ENCODE measurements at places on chromosomes 2 and 18.

GRCh38 chr18:40529478-40529877, 1425.6 kb upstream of the PIK3C3 start:
- no peak for DNase-seq

DNA sequence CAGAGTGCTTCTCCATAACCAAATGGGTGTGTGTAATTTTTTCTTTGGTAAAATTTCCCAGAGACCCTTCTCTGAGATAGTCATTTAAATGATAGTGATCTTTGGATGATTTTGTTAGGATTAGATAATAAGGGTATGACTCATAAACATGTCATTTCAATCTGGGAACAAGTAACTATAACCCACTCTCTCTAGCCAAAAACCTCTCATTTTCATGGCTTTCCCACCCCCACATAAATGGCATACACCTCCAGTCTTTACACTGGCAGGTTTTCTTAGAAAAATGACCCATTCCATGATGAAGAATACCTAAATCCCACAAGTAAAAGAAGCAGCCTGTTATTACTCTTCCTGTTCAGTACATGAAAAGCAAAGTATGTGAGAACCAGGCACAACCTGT, 572.0 kb upstream of the ZEB2 start:
- no peak for DNase-seq

DNA sequence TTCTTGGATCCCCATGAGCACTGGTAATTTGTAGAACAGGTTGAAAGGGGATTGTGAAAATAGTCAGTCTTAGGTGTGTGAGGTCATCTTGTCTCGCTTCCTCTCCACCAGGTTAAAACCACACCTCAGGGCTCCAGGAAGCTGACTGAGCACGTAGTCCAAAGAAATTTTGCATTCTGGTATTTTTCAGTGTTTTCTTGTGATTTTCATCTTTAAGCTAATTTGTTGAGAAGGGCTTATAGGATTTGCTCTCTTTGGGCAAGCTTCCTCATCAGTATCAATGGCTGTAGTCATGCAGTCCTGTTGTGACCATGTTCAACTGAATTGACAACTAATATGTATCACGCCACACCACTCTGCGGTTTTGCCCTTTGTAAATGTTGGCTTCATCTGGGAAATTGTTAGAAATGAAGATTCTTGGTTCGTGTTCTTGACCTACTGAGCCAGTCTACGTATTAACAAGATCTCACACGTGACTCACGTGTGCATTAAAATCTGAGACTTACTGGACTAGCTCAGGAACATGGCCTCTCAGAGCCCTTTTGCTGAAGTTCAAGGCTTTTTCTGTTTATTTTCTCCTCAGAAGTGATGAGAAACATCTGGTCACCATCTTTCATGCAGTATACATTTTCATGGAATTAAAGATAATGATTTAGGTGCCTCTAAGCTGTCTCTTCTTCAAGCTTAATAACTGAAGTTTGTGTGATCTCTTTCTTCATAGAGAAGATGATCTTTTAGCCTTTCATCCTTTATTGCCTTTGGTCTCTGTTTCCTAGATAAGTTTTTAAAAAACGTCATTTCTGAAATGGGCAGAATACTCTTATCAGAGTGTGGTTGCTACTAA, 32.8 kb downstream of the FMNL2 start:
- DNase-seq, result no peak

DNA sequence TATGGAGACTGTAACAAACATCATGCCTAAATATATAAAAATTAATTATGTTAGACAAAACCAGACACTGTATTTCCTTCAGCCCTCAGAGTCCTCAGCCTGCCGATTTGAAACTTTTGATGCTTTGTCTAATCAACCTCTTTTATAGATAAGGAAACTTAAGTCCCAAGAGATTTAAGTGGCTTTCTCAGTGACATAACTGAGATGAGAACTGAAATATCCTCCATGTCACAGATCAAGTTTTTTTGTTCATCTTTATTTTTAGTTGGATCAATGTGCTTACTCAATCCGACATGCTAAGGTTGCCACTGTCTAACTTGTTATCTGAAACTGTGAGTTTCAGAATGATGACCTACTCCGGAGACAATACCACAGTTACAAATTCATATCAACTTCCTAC, 72.3 kb downstream of the BARD1 start:
- DNase-seq, result no peak

DNA sequence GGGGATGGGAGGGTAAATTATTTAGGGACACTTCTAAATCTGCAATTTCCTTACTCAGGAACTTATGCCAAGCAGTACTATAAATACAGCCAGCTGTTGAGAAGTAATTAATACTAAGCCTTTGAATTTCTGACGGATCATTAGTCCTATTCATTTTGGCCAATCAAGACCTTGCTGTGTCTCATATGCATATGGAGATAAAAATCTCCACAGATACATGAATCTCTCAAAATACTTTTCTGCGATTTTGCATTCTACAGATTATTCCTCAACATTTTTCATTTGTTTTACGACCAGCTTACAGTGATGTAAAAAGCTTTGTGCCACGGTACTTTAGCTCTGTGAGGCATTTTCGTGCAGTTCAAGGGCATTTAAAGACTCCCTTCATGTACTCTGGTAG, 16.7 kb downstream of the LANCL1 start:
- DNase-seq, result no peak

DNA sequence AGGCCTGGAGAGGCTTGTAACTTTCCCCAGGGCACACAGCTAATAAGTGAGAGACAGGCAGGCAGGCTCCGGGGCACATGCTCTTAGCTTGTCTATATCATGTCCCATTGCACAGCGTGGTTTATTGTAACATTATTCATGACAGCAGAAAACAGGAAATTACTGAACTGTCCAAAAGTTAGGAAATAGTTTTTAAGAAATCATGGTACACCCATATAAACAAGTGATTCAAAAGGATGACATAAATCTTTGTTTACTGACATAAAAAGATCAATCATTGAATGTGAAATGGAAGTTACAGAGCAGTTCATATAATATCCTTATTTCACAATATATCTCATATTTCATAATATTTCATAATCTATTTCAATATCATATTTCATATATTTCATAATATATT, 34.3 kb upstream of the TXNDC2 start:
- DNase-seq, result no peak

DNA sequence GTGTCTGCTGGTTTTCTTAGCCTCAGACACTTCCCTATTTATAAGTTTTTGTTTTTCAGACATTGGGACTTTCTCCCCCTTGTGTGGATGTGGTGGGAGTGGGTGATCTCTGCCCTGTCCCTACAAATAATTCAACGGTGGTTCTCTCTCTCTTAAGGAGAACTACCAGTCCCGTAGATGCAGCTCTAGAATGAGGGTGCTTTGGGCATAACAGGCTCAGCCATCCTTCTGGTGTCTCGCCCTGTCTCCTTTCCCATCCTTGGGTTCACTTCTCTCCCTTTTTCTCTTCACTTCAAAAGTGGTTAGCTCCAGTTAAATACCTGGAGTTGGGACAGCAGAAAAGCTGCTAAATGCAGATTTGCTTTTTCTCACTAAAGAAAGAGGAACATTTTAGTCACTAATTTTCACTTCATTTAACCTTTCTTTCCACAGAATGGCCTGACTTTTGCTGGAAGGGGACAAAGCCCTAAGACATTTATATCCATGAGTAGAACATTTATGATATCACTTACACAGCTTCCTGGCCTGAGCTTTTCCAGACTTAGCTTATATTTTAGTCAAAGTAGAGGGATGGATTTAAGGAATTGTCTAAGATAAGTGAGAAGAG, 121.2 kb upstream of the CXCR4 start:
- DNase-seq, result no peak

DNA sequence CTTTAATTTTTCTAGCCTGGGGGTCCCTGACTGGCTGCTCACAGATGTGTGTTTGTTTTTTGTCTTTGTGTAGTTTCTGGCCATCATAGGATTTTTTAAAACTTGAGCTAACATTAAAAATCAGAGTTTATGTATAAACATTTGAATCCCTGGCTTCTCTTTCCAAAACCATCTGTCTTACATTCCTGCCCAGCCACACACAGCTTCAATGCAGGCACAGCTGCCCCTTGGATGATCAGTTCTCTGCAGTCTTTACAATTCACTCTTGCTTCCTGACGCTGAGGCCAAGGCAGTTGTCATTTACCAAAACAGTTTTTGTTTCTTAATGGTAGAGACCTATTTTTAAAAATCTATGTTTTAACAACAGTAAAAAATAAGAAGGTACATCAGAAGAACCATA, 169.2 kb upstream of the LRRTM1 start:
- no peak for DNase-seq

- no peak for DNase-seq
Observed at GRCh38 chr2:8500124-8501054, 181.5 kb upstream of the ID2 start.

GRCh38 chr2:191499050-191499449, 178.9 kb upstream of the NABP1 start:
- no peak for DNase-seq

- DNase-seq, result no peak
Observed at GRCh38 chr2:26982102-26982742, 11.8 kb downstream of the MAPRE3 start.

GRCh38 chr2:159551806-159552205, 64.5 kb downstream of the BAZ2B start:
- no peak for DNase-seq

- no peak for DNase-seq
Observed at GRCh38 chr2:40287195-40287594, 164.7 kb downstream of the SLC8A1 start.

DNA sequence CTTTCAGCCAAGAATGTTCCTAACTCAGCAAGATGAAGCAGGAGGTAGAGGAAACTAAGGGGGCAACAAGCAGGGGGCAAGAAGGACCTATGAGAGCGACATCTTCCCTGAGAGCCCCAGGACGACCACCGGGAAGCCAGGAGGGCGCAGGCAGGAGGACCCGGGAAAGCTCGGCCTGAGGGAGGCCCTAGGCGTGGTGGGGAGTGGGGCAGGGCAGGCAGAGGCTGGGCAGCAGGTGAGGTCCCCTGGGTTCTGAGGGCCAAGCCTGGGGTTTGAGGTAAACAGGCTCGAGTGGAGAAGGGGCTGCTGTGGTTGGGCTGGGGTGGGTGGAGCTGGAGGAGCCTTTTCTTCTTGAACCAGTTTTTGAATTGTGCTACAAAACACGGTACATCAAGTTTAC, 1.3 kb upstream of the ALPI start:
- DNase-seq, result no peak

- DNase-seq, result no peak
Observed at GRCh38 chr2:221467610-221468009, 104.5 kb downstream of the EPHA4 start.

- DNase-seq, result no peak
Observed at GRCh38 chr18:55048892-55049291, 89.6 kb upstream of the CCDC68 start.

DNA sequence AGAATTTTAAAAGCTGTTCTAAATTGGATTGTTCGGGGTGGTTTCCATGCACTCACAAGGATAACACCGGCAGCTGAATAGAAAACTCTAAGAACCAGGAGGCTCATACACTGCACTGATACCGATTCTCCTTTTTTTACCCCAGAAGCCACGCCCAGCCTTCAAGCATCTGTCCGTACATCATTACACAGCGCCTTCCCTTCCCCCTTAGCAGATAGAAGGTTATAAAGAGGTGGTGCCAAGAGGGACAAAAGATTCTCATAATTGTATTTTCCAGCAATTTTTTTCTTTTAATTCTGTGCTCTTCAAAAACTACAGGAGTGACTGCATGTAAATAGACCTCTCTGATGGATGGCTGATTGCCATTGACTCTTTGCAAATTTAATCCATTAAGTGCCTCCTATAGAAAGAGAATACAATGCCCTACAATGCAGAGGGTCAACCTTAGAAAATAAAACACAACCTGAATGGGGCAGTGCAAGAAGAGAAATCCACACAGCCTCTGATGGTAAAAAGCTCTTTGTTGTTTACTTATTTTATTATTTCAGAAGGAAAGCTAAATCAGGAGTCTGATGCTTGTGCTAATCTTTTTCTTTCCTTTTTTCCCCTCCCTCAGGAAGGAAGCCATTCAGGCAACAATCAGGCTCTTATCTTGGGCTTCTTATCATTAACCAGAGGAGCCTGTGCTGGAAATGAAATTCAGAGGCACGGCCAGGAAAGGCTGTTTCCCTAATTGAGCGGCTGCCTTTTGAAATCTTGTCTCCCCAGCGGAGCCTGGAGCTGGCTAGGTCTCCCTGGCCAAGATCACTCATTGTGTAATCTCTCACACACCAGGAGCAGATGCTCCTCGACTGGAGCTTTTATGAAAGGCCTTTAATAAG, 198.9 kb upstream of the NABP1 start:
- no peak for DNase-seq

DNA sequence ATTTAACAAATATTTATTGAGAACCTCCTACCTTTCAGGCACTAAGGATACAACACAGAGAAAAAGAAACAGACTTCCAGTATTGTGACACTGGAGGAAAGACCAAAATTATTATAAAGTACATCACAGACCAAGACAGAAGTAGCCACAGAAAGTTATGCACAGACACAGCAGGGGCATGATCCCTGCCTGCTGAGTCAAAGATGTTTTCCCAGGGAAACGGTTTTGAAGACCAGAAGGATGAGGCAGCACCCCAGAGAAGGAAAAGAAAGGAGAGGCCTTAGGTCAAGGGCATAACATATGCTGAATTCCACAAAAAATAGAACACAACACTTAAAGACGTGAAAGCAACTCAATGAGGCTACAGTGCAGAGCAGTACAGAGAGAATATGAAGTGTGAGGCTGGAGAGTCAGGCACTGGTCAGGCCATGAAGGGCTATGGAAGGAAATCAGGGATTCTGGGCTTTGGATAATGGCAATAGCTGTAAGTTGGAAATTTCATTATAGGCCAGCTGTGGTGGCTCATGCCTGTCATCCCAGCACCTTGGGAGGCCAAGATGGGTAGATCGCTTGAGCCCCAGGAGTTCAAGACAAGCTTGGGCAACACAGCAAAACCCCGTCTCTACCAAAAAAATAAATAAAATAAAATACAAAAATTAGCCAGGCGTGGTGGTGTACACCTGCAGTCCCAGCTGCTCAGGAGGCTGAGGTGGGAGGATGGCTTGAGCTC, 8.2 kb downstream of the ADAM17 start:
- no peak for DNase-seq

DNA sequence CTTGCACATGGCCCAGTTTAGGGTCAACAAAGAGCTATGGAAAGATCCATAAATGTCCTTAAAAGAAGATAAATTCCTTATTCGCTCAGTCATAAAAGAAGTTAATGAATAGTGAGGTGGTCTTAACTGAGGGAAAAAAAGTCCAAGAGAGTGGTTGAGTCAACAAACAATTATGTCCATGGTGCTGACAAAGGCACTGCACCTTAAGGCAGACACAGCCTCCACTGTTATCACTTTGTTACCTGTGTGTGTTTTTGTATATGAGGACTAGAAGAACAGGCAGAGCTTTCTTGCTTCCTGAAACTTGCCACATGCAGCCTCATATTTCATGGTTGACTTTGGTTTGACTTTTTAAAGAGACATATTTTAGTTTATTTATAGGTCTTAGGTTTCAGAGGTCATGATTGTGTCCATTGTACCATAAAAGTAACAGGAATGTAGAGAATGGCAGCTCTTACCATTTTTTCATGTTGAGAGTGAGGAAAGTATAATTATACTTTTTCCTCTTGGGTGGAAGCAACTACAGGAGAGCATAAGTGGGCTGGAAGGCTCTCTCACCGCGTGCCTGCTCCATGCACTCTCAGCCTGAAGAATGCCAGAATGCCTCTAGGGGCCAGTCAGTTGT, 93.6 kb downstream of the XRCC5 start:
- no peak for DNase-seq
